ENCODE measurements at places on chromosomes 5 and 9.

- DNase-seq, result no peak
These were observed 7.1 kb upstream of the PLAC8L1 start for GRCh38 chr5:146112476-146112875.

- DNase-seq, result no peak
These were observed 11.9 kb upstream of the LPCAT1 start for GRCh38 chr5:1535646-1536045.

DNA sequence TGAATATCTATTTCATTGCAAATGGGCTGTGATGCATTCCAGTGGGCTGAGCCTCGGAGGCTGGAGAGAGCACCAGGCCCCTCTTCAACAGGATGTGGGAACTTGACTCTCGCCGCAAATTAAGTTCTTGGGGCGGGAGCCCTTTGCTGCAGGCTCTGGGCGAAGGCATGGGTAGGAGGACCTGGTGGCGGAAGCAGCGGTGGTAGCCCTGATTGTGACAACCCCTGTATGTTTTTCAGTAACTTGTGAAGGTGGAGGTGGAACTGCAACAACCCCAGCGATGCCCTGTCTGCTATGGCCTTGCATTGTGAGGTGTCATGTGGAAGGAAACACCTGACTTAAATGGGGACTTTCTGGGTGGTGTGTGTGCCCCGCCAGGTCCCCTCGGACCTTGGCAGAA is 9.4 kb downstream of the FYB1 start:
- DNase-seq, result no peak

- DNase-seq, result no peak
These were observed 128.9 kb downstream of the GDNF start for GRCh38 chr5:37710965-37711364.

GRCh38 chr9:91483835-91484234 is 60.2 kb upstream of the NFIL3 start:
- no peak for DNase-seq

DNA sequence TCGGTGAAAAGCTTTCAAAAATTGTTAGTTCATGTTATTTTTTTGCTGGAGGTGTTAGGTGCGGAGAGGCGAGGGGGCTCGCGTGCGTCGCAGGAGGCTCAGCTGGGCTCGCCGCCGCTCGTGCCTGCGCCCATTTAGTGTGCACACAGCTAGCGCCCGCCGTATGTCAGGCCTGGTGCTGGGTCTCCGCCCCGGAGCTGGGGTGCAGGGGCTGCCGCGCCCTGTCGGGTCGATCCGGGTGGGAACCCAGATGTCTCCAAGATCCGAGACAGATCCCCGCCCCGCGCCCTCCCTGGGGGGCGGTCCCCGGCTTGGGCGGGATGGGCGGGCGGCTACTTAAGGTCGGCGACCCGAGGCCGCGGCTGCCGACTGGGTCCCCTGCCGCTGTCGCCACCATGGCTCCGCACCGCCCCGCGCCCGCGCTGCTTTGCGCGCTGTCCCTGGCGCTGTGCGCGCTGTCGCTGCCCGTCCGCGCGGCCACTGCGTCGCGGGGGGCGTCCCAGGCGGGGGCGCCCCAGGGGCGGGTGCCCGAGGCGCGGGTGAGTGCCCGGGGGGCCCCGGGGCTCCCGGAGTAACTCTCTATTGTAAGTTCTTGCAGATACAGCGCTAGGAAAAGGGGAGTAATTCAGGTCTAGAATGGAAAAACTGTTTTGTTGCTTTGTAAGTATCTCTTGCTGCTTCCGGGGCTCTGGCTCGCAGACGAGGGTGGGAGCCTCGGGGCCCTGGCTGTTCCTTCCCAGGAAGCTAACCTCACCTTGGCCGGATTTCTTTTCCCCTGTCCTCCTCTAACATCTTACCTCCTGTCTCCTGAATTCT is 31.7 kb downstream of the GSN start:
- peak; percentile 61 for DNase-seq

GRCh38 chr9:7405924-7406604 is 393.5 kb downstream of the DMAC1 start:
- DNase-seq, result no peak

- DNase-seq, result no peak
These were observed 9.5 kb upstream of the CCDC187 start for GRCh38 chr9:136313111-136314055.

DNA sequence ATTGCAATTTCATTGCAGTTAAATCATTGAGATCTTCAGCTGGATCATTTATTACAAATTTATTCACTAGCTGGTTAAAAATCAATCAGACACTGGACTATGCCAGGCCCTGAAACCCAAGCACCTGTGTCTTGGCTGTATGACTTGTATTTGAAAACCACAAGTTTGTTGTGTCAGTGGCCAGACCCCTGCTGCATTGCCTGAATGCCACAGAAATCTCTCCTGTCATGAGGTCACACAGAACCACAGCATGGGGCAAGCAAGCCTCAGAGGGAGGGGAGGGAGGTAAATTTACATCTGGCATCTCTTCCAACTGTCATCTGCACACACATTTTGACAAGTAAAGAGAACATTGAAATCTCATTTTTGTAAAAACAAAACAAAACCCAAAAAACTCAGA is 90.0 kb downstream of the ARRDC3 start:
- peak; percentile 51 for DNase-seq

GRCh38 chr9:136572003-136572827 is 26.4 kb upstream of the NOTCH1 start:
- DNase-seq, result peak; percentile 81

GRCh38 chr5:157816682-157817386 is 42.1 kb downstream of the CLINT1 start:
- peak; percentile 10 for DNase-seq

- DNase-seq, result no peak
These were observed 73.6 kb downstream of the PSD2 start for GRCh38 chr5:139869042-139869790.
